ENCODE measurements at places on chromosomes 4 and X.

DNA sequence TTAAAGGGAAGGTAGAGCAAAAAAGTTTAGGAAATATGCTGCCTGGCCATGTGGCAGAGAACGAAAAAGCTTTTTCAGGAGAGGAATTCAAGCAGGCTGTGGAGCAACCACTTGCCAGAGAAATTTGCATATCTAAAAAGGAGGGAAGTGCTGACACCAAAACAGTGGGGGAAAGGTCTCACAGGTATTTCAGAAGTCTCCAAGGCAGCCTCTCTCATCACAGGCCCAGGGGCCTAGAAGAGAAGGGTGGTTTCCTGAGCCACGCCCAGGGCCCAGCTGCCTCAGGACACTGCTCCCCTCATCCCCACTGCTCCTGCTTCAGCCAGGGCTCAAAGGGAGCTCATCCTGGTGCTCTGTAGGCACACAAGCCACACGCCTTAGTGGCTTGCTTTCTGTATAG lies 29.9 kb upstream of the STS start:
- no peak for DNase-seq

DNA sequence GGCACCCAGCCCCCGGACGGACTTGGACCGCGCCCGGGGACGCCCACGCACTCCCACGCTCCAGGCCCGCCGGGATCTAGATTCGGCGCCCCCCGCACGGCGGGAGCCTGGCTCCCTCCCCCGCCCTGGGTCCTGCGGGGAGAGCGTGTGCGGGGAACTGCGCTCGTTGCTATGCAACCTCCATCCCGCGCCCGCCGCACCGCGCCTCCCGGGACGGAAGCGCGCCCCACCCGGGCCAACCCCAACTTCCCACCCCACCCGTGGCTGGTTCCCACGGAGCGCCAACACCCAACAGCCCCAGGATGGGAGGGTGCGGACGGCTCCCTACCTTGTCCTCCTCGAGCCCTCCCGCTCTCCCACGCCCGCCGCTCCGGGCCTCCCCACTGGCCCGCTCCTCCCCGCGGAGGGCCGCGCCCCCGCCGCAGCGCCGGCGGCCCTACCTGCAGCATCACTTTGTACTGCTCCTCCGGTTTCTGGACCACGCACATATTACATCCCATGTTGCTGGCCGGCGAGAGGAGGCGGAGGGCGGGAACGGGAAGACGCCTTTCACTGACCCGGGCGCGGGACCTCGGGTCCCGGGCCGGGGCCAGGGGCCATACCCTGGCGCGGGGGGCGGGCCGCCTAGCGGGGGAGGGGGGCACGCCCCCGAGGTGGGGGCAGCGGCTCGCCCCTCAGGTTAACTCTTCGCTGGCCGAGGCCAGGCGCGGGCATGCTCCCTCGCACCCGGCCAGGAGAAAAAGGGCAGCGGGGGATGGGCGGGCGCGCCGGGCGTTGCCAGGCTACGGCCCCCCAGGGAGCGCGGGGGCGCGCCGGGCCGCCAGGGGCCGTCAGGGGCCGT lies at the start of gene PDZD4:
Gene PDZD4, minus strand, starts transcription at position 746 of the 841 bp plus-strand sequence. Its CDS starts 246 bp downstream, at position 500.
- DNase-seq = no peak

- no peak for DNase-seq
These were observed 79.3 kb upstream of the CAMK2D start for GRCh38 chr4:113840861-113841260.

DNA sequence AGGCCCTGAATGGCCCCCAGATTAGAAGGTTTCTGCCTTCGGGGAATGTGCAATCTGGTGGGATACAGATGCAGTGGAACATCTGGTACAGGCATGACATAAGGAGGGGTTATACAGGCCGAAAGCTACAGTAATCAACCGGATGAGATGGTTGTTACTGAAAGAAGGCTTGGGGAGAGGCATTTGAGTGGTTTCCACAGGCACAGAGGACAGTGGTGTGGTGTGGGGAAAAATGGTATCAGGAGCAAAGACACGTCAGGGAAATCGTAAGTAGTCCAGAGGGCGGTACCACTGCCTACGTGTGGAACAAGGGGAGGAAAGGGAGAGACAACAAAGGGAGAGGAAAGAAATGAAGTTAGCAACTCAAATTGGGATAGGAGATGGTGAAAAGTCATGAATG lies 3.0 kb downstream of the PDLIM3 start:
- DNase-seq = no peak

- DNase-seq = no peak
These were observed 71.8 kb downstream of the DIAPH2 start for GRCh38 chrX:96756491-96756890.

- no peak for DNase-seq
These were observed 408.2 kb downstream of the SMARCA1 start for GRCh38 chrX:129115104-129115503.

DNA sequence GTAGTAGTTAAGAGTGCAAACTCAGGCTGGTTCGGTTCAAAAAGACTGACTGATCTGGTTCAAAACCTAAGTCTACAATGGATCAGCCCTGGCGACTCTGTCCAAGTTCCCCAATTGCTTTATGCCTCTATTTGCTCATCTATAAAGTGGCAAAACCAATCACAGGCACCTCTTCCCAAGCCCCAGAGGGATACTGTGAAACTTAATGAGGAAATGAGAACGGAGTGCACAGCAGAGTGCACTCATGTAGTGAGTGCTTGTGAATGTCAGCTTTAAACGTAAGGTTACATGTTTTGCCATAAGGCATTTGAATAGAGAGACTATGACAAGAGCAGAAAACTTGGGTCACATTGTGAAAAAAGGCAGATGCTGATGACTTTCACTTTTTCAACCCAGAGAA lies 199.7 kb upstream of the KLF3 start:
- DNase-seq = no peak
